ENCODE measurements at places on chromosomes 7 and 10.

- DNase-seq = no peak
Measured at GRCh38 chr7:44535348-44536064, 5.6 kb downstream of the NPC1L1 start.

DNA sequence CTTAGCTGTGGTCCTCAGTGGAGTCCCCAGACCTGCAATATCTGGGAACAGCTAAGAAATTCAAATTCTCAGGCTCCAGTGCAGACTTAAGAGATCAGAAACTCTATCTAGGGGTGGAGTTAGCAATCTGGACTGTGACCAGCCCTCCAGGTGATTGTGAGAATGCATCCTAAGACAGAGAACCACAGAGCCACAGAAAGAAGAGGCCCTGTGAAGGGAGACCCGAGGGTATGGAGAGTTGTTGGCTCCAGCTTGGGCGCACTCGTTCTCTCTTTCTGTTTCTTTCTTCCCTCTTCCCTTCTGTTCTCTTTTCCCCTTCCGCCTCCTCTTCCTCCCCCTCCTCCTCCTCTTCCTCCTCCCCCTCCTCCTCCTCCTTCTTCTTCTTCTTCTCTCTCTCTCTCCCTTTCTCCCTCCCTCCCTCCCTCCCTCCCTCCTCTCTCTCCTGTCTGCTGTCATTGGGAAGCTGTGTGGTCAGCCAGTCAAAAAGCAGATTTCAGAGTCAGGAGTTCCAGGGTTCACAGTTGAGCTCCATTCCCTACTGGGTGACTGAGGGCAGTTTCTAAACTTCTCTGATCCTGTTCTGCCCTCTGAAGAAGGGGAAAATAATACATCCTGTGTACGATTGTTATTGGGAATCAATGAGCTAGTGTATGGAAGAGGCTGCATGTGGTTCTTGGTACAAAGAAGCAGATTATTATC is 62.1 kb upstream of the STEAP1B start:
- DNase-seq = no peak

DNA sequence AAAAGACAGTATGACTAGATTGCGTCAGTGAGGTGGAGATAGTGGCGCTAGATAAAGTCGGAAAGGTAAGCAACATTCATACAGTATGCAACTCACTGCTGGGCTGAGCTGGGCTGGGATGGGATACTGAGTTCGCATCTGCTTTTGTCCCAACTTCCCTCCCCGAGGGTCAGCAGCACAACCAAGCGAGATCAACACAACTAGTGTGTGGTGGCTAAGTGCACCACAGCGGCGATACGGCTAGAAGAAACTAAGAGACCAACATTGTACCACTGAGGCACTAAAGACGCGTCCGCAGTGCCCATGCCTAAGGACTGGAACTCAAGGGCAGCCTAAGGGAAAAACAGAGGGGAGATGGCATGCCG is 467 bp downstream of the EXOSC1 start:
- no peak for DNase-seq

GRCh38 chr7:129993275-129993674 is 40.5 kb upstream of the UBE2H start:
- no peak for DNase-seq

DNA sequence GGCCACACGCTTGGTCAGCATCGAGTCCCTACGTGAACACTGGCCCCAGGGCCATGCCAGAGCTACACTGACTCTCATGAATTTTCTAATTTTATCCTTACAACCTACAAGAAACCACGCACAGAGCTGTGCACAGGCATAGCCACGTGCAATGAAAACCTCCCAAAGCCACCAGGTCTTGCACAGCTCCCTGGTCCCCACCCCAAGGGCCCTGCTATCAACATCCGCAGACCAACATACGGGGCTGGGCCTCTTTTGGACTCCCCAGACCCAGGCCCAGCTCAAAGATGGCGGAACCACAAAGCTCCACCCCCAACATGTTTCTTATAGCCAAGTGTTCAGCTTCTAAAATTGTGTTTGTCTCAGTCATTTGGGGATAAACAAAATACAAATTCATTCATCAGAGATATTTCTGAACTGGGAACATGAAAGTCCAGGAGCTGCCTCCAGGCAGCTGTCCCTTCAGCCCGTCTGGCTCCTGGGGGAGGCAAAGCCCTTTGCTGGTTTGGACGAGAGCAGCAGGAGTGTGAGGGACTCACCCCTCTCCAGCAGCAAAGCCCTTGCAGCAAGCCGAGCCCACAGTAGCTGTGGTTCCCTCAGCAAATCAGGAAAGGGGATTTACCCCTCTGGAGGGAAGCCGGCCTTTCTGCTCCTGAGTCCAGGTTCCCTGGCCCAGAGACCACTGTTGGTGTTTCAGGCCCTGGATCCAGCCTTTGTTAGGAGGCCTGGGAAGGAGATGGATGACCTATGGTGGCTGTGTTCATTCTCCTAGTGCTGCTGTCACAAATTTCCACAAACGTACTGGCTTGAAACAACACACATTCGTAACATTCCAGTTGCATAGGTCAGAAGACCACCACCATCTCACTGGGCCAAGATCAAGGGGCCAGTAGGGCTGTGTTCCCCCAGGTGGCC is 75.1 kb downstream of the OAT start:
- no peak for DNase-seq

- DNase-seq = no peak
Measured at GRCh38 chr10:63430091-63430998, 35.4 kb downstream of the JMJD1C start.

Measured in left renal pelvis (tissue), 4 donors.